Trophoblast cell (in vitro differentiated cells and primary cell): ENCODE measurements at places on chromosomes 2 and 18.
A peak's percentile ranks its signal among the peaks of the same experiment; 100 is the strongest.

GRCh38 chr18:79400591-79401381 lies 5.1 kb downstream of the NFATC1 start:
- DNase-seq = no peak

GRCh38 chr2:17879913-17880274 lies 1.4 kb downstream of the KCNS3 start:
- no peak for DNase-seq

DNA sequence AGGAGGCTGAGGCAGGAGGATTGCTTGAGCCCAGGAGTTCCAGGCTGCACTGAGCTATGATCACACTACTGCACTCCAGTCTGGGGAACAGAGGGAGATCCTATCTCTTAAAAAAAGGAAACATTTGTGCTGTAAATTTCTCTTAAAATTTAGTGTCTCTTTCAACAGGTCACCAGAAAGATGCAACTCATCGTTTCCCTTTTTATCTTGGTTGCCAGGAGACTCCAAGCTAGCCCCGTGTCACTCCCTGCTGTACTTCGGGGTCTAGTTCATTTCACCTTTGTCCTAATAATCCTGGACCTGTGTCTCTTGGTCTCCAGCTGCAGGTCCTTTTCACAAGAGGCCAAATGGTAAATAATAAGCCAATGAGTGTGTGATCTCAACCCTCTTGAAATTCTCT lies 7.1 kb downstream of the HS1BP3 start:
- no peak for DNase-seq

- DNase-seq = no peak
Observed at GRCh38 chr2:213559053-213559452, 274.8 kb downstream of the SPAG16 start.

DNA sequence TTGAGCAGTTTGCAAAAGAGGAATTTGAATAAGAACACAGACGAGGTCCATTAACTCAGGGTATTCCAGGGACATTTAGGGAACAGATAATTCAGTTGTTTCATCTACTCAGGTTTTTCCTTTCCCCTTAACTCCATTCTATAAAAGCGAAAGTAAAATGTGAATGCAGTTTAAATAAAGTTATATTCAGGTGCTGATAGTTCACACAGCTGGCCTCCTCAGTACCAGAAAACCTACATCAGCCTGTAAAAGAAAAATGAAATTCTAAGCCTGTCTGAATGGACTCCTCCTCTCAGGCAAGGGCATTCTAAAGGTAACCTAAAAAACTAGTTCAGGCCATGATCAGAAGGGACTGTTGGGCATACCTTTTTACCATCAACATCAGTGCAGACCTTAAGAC lies 873.8 kb downstream of the SUCLG1 start:
- no peak for DNase-seq

- DNase-seq = no peak
Observed at GRCh38 chr18:23108496-23108895, 26.8 kb upstream of the CABLES1 start.

DNA sequence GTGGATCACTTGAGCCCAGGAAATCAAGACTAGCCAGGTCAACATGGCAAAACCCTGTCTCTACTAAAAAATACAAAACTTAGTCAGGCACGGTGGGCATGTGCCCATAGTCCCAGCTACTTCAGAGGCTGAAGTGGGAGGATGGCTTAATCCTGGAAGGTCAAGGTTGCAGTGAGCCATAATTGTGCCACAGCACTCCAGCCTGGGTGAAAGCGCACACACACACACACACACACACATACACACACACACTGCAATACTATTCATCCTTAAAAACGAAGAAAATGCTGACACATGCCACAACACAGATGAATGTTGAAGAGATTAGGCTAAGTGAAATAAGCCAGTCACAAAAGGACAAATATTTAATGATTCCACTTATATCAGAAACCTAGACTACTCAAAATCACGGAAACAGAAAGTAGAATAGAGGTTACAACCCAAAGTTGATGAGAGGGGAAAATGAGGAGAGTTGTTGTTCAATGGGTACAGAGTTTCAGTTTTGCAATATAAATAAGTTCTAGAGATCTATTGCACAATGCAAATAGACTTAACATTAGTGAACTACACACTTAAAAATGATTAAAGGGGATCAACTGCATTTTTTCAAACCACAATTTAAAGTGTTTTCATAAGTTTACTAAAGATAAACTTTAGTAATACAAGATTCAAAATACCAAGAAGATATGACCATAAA lies 114.5 kb downstream of the USP34 start:
- no peak for DNase-seq

- peak; percentile 10 for DNase-seq
Observed at GRCh38 chr2:27889774-27890145, 427 bp downstream of the RBKS start.

DNA sequence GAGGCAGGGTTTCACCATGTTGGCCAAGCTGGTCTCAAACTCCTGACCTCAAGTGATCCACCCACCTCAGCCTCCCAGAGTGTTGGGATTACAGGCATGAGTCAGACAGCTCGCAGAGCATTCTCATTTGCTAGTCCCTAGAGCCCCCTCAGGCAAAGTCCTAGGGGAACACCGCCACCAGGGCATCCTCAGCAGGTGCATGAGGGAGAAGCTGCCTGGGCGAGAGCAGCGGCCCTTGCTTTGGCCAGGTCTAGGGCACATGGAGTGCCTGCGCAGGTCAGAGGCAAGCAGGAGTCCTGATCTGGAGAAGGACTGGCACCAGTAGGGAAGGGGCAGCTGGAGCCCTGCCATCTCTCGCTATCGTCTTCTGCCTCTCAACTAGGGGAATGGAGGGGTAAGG lies 32.4 kb downstream of the NGEF start:
- DNase-seq = no peak

DNA sequence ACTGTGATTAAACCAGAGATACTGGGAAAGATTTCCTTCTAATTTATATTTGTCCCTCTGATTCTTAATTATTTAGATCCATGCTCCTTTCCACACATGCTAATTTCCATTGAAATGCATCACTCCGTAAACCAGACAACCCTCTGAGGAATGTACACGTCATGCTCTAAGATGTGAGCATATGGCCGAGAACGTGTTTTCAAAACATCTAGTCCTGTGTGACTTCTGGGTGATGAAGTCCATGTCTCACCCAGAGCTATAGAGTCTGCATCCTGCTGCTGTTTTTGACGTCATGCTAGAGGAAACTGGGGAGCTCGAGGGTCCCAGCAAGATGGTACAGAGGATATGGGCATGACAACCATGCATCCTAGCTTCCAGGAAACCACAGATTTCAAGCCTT lies 53.6 kb downstream of the CAPN13 start:
- no peak for DNase-seq

DNA sequence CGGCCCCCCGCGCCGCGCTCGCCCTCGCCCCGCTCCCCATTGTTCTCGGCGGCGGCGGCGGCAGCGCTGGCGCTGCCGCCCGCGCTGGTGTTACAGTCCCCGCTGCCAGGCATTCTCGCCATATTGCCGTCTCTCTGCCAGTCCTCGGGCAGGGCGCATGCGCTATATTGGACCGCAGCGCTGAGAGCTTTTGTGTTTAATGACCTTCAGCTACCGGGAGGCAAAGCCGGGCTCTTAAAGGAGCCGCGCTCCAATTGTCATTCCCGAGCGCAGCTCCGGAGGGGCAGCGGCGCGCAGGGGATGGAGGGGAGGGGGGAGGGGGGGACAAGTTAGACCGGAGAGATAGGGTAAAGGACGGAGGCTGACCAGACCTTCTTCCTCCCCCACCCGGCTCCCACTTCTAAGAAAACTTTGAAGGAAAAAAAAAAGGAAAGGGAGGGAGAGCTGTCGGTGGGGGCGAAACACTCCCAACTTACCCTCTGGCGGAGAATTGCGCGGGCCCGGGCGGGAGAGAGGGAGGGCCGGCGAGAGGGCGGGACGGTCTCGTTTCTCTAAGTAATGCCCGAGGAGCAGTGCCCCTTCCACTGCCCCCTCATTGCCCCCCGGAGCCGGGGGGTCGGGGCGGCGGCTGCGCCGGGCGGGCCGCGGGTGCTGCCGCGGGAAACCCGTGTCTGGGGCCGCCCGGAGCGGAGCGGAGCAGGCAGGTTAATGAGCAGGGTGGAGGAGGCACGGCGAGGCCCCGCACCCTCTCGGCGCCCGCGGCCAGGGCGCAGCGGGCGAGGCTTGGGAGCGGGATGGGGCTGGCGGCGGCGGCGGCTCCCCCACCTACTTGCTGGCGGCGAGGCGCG lies at the start of gene KCTD1:
TSS of gene KCTD1 (minus strand) at position 139 of the 848 bp plus-strand sequence. CDS start at position 122, 17 bp downstream.
- peak; percentile 84 for DNase-seq

DNA sequence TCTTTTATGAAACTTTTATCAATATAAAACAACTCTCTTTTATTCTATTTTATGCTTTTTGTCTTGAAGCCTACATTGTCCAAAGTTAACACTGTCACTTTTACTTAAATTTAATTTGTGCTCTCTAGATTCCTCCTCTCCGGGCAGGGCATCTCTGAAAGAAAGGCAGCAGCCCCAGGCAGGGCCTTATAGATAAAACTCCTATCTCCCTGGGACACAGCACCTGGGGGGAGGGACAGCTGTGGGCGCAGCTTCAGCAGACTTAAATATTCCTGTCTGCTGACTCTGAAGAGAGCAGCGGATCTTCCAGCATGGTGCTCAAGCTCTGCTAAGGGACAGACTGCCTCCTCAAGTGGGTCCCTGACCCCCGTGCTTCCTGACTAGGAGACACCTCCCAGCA lies 447.7 kb upstream of the FANCL start:
- DNase-seq = no peak

DNA sequence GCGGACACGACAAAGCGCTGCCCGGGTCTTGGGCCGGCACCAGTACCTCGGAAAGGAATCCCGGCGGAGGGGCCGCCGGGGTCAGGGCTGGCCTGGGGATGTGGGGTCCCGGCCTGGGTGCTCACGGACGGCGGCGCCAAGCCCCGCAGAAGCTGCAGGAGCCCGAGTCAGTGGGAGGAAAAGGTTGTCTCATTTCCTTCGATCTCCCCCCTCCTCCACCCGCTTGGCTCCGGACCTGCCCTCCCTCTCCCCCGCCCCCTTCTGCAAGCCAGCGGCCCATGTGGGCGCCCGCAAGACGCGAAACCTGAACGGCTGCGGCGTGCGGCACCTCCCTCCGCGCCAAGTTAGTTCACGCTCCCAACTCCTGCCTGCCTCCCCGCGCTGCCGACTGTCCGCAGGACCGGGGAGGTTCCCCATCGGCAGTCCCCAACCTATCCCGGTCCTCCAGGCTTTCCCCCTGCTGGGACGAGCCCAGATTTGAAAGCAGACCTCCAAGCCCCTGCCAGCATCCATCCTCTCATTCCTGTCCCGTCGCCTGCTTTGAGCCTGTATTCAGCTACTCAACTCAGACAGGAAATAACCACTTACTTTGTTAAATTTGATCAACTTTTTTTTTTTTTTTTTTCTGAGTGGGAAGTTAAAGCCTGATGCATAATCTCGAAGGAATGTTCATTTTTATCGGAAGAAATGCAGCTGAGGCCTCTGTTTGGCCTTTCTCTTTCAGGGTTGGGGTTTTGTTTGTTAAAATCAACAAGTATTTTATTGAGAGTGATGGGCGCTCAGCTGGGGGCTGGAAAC lies at the start of gene EVA1A:
TSS of gene EVA1A (minus strand) at position 172 of the 798 bp plus-strand sequence. CDS start 42,799 bp downstream, outside the sequence.
- DNase-seq = peak; percentile 95

- DNase-seq = no peak
Observed at GRCh38 chr2:219509780-219510511, 4.3 kb upstream of the ASIC4 start.

DNA sequence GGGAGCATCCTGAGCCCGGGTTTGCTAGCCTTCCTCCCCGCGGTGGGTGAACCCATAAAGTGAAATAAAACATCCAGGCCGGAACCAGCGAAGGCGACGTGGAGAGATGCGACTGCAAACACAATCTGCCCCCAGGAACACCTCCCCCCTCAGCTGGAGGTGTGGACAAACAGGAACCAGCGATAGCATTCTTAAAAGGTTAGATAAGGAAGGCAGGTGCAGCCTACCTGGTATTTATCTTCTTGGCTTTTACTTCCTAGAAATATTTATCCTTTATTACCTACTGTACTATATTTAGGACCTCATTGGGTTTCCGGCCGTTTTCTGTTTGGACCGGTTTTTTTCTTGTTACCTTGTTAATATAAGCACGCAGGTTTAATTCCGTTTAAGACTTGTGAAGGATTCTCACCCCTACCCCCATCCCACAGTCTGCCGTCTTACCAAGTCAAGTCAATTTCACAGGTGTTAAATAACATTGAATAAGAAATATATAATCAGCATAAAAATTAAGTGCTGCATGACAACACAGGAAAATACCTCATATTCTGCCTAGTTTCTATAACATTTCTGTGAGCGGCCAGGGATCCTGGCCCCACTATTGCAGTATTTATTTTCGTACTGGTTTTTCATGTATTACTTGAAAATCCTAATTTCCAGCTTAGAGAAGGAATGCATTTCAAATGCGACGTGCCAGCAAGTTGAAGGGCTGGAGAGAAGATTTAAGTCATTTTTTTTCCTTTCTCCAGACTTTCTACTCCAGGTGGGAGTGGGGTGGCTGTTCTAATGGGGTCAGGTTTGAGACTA lies 224.0 kb upstream of the ID2 start:
- peak; percentile 44 for DNase-seq

DNA sequence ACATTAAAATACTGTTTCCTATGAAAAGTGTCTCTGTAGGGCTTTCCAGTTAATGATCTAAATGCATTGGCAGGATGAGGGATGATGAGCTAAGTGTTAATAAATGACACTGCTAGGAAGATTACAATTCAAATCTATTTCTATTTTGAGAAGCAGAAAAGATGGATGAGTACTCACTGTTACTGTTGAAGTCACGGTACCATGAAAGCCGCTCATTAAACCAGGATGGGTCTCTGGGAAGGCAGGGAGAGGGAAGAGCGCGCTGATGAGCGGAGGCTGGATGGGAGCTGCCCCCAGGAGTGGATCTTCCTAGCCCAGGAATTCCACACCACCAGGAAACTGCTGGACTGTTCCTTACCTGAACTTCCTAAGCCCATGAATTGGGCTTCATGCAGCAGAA lies 27.1 kb upstream of the TXNDC2 start:
- no peak for DNase-seq

- no peak for DNase-seq
Observed at GRCh38 chr2:234533626-234534025, 36.7 kb upstream of the ARL4C start.

DNA sequence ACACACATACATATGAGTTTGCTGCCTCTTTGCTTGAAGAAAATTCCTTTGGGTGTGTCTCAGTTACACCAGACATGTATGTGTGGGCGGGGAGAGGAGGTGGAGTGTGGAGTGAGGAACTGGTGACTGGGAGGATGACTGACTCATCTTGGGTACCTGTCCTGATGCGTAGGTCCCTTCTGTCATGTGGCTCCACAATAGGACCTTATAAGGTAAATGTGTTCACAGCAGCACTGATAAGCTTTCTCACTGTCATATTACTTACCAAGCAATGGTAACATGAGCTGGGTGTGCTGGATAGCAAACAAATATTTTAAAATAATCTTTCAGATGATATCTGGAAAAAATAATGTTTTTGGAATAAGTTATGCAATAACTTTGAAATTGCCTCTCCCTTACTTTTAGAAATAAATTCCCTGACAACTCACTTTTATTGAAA lies 45.1 kb downstream of the SLC9A2 start:
- peak; percentile 90 for DNase-seq
